ENCODE measurements at places on chromosomes 6 and 20.

DNA sequence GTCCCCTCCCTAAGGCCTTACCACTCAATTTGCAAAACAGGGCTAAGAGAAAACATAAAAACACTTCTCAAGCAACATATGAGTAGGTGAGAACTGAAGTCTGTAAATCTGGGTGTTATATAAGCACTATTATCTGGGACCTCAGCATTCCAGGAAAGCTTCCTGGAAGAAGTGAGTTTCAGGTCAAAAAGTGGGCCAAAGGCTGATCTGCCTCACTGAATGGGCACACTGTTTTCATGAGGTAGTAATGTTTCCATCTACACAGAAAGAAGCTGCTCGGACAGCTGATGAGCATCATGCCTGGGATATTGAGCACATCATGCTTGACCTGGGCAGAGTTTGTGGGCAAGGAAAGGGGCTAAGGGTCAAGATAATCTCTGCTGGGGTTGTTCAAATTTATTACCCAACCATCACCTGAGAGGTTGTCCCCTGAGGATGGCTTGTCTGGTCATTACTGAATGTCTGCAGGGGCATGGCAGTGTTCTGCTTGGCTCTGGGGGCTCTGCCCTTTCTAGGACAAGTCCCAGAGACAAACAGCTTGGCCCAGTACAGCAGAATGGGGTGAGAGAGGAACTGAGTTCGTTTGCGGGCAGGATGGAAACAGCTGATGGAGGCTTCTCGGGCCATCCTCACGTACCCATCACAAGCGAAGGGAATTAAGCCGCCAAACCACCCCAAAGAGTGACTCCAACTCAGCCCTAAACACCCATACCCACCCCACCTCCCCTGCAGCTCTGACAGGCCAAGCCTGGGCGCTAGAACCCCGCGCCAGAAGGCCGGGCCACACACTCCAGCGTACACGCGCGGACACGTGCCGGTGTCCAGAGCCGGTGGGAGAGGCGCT is 1.2 kb upstream of the SYNJ2 start:
- no peak for DNase-seq

GRCh38 chr20:635893-636338 is 17.1 kb downstream of the SRXN1 start:
- DNase-seq, result no peak

- no peak for DNase-seq
These were observed 626.8 kb downstream of the COL12A1 start for GRCh38 chr6:74579047-74579446.

DNA sequence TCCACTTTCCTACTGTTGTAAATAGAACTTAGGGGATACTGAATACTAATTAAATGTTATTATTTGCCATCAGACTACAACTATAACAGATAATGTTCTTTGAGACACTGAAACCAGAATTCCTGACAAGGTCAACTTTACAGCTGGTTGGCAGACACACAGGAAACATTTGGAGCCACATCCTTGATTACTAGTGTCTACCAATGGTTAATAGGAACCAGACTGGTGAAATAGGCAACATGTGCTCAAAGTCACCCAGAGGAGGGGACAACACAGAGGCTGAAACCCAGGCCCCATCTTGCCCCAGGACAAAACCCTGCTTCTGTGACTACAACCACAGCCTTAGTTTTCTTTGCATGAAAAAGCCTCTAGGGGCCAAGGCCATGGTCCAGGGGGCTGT is 47.8 kb upstream of the NT5E start:
- DNase-seq, result no peak

DNA sequence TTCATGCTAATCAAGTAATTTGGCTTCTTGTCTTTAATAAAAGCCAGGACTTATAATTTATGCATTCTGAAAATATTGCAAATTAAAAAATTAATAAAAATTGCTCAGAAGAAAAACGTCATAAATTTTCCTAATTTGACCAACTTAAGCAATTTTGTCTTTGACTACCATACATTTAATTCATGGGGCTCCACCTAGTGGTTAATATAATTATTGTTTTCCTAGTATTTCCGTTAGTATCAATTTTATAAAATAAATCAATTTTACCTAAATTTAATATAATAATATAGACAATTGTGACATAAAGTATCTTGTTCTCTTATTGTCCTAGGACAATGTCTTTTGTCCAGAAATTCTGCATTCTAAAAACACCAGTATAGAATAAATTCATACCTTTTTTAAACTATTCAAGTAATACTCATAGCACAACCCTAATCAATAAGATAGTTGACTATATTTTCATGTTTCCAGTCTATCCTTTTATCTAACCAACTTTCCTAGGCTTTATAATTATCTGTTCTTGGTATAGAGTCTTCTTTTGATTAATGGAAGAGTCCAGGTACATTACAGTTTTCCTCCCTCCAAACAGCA is 319.9 kb downstream of the TRDN start:
- DNase-seq, result peak; percentile 31

- DNase-seq, result no peak
These were observed 20.4 kb downstream of the USP49 start for GRCh38 chr6:41874741-41875140.

DNA sequence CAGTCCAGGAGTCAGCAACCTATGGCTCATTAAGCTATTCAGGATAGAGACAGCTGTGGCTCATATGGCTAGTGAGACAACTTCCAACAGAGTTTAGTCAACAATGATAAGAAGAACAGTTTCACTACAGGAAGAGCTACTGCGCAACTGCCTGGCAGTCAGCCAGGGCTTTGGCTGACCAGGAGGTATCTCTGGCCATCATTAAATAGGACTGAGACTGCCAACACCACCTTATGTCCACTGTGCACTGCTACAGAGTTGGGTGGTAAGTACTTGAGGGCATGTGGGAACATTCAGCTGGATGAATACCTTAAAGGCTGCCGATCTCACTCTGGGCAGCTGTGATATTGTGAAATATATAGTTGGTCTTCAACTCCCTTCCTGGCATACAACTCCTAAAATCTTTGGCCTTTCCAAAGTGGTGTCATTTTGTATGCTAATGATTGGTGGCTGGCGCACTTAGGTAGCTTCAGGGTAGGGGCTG is 52.2 kb upstream of the FAM83C start:
- no peak for DNase-seq

GRCh38 chr6:22878324-22878701 is 308.9 kb downstream of the HDGFL1 start:
- no peak for DNase-seq

DNA sequence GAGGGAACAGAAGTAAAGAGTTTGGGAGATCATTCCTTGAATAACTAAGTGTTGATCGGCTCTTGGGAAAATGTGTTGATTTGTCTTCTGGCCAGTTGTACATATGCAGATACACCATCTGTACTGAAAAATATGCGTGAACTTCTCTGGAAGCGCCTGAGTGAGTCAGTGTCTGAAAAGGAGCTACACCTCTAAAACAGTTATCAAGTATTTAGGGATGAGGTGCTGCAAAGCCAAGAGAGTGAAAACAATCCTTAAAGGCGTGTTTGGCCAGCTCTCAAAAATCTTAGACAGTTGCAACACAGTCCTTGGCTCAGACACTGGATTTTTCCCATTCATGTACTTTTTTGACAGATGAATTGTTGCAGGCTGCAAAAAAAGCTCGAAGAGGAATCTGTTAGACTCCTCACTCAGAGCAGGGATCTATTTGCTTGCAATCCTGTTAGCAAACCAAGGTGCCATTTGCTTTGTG is 61.3 kb downstream of the BMP6 start:
- DNase-seq, result no peak

- DNase-seq, result no peak
These were observed 35.4 kb downstream of the KIF3B start for GRCh38 chr20:32312718-32313424.

GRCh38 chr6:150286460-150286859 is 82.4 kb upstream of the IYD start:
- DNase-seq, result no peak

GRCh38 chr6:51472745-51473487 is 614.5 kb downstream of the PKHD1 start:
- DNase-seq, result no peak

GRCh38 chr6:181049-181654 is 111.1 kb upstream of the DUSP22 start:
- no peak for DNase-seq

DNA sequence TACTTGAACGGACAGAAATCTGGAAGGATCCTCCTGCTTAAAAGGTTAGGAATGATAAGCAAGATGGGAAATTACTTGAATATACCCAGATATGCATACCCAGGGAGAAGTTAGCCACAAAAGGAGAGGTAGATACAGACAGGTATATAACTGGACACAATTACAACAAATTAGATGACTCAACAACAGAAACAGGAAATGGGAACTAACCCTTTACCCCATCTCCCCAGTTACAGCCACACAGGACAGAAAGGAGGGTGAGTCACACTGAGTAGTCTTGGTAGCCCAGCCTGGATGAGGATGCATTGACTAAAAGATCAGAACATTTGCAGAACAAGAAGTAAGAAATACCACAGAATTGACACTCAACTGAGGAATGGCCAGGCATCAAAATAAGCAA is 61.2 kb downstream of the C6orf52 start:
- no peak for DNase-seq

DNA sequence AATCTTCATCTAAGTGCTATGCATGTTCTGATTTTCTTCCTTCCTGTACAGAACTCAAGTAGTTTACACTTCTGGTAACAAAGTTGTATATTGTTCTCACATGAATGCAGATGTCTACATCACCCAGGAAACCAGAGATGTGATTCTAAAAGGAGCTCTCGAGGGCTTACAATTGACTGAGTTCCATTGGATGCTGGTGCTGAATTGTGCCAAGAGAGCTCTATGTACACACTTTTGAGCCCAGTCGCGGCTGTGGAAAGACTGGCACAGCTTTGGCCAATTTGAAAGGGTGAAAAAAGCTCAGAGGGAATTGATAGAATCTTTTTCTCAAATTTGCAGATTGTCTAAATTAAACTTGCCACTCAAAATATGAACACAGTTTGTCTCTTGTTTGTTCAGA is 340.7 kb downstream of the LMBRD1 start:
- peak; percentile 5 for DNase-seq

DNA sequence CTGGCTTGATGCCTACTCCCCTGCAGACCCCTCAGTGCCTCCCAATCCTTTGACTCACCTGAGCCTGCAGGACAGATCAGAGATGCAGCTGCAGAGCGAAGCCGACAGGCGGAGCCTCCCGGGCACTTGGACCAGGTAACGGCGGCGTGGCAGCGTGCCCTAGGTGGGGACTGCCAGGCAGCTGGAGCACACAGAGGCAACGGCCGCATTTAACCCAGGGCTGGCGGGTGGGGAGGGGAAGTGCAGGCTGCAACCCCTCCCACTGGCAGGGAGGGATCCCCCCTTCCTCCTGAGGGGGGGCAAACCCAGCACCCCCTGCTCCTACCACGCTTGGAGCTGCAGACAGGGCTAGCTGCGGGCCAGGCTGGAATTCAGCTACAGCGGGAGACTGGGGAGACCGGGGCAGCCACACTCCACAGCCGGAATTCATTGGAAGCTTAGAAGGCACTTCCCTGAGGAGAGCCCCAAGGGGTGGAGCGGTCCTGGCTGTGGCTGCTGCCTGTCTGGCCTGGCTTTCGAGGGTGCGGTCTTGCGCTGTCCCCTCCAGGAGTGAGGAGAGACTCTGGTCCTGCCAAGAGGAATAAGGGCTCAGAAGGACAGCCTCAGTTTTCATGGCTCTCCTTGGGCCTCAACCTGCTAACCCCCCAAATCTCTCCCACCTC is at the start of gene MATN4:
MATN4 (minus strand) TSS at position 183 of the 662 bp plus-strand sequence. CDS start 2,717 bp downstream, outside the sequence.
- no peak for DNase-seq

- DNase-seq, result no peak
These were observed 47.1 kb downstream of the ZMYND8 start for GRCh38 chr20:47309394-47309793.

GRCh38 chr6:1590580-1590979 is 19.1 kb upstream of the FOXC1 start:
- no peak for DNase-seq

DNA sequence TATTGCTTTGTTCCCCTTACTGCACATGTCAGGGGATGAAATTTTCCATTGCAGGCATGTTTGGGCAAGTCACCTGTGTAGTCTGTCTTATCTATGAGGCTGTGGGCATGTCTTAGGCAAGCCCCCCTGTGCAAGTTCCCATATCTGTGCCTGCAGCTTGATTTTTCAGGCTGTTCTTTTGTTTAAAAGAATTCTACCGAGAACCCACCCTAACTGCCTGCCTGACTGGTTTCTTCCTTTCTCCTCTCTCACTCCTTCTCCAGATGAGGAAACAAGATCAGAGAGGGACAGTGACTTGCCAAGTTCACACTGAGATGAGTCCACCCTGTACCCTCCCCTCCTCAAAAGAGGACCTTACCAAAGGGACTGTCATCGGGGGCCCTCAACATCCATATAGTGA is 11.0 kb downstream of the TREML2 start:
- no peak for DNase-seq

DNA sequence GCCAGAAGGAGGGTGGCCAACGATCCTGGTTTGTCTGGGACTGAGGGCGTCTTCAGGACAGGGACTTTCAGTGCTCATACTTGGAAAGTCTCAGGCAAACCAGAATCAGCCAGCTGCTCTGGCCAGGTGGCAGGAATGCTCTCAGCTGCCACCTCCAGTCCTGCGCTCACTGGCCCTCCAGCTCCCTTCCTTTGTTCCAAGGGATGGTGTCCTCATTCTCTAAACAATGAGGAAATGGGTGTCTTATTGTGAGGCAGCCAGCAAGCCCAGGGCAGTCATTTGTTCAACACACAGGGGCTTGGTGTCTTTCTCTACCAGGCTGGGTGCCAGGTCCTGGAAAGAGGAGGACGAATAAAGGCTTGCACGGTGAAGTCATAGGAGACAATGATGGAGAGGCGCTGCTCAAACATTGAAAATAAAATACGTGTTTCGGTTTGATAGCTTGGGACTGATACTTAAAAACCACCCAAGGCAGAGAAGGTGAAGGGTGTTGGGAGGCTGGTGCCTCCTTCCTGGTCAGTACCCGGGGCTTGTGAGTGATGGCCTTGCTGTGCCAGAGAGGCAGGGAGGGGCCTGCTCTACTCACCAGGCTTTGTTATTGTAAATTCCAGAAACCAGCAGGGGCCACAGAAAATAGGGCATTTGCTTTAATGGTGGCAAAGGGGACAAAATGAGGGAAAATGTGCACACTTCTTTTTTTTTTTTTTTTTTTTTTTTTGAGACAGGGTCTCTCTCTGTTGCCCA is 11.3 kb upstream of the TMEM181 start:
- DNase-seq, result peak; percentile 41

DNA sequence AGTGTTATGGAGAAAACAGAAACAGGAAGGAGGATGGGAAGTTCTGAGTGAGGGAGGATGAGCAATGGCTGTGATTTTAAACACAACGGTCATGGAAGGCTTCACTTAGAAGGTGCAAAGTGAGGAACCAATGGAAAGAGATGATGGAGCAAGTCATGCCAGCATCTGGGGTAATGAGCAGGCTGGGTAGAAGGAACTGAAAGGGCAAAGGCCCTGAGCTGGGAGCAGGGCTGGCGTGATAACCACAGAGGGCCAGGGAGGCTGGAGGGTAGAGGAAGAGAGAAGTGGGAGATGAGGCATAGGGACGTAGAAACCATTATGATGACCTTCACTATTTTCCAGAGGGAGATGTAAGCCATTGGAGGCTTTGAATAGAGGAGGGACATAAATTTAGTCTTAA is 43.6 kb downstream of the NHLRC1 start:
- no peak for DNase-seq

GRCh38 chr20:37327748-37328147 is 18.2 kb upstream of the SRC start:
- DNase-seq, result no peak

Data from neural progenitor cell (in vitro differentiated cells).